Smooth muscle cell of the brain vasculature (primary cell): ENCODE measurements at places on chromosomes 1 and 21.

DNA sequence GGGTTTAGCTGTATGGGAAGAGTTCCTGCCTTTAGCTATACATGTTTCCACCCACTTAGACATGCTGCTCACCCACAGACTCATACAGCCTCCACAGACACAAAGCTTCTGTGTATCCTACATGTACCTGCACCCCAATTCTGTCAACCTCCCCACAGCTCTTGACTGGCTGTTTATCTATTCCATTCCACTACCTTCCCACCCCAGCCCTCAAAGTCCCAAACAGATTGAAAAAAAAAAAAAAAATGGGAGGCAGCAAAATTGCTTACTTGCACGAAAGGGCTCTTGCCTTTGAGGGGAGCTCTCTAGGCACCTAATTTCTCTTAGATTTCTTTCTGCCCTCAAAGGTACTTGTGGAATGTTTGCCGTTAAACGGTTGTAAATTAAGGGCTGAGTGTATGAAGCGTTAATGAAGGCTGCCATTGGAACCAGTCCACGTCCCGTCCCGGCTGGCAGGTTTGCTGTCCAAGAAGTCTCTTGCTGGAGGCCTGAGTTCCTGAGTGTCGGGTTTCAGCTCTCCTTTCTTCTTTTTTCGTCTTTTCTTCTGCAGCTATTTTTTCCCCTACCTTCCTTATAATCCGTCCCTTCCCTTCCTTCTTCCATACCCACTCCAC lies 43.6 kb downstream of the PBX1 start:
- DNase-seq, result no peak

DNA sequence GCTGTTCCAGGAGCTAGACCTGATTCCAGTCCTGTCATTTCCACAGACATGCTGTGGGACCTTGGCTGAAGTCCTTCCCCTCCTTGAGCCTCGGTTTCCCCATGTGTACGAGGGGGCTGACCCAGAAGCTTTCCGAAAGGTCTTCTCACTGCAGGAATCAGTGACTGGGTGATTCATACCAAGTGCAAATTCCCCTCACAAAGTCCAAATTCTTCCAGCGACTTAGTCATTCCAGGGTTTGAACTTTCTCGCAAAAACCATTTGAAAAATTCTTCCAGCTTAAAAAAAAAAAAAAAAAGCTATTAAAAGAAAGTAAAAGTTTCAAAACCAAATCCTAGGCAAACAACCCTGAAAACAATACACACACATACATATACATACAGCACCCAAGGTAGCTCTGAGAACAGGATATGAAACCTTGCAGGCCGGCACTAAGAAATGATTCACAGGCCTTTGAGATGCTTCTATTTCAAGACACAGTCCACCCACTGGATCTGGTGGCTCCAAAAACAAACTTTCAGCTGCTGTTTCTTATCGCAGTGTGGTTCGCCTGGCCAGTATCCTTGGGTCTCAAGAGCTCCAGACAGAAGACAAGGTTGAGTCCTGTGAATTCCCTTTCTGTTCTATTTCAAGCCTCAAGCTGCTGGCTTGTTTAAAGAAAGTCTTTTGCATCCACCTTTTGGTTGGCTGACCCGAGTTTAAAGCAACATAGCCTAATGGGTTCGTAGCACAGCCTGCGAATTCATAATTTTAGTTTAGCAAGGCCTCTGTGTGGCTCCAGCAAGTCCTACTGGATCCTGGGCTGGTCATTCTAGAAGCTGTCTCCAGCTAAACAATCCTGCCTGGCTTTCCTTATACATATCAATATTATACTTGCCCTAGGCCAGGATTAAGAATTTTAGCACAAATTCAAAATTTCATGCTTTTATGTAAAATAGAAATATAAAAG lies 18.0 kb upstream of the ID3 start:
- DNase-seq, result no peak

DNA sequence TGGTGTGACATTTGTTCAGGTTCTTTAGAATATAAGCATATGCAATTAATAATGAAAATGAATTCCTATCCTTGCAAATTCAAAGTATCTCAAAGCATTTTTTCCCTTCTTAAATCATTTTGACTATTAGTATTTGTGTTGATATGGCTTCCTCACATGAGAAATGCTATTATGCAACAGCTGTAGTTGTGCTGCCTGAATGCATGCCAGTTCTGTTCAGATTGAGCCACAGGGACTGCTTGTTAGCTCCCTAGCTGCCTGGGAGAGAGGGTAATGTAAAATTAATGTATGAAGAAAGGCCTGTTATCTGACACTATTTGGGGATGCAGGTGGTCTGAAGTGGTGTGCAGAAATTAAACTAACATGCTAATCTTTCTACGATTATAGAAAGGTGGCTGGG lies 45.5 kb downstream of the CACHD1 start:
- DNase-seq, result no peak

- DNase-seq, result no peak
These were observed 131.3 kb upstream of the C1orf21 start for GRCh38 chr1:184255560-184255959.

DNA sequence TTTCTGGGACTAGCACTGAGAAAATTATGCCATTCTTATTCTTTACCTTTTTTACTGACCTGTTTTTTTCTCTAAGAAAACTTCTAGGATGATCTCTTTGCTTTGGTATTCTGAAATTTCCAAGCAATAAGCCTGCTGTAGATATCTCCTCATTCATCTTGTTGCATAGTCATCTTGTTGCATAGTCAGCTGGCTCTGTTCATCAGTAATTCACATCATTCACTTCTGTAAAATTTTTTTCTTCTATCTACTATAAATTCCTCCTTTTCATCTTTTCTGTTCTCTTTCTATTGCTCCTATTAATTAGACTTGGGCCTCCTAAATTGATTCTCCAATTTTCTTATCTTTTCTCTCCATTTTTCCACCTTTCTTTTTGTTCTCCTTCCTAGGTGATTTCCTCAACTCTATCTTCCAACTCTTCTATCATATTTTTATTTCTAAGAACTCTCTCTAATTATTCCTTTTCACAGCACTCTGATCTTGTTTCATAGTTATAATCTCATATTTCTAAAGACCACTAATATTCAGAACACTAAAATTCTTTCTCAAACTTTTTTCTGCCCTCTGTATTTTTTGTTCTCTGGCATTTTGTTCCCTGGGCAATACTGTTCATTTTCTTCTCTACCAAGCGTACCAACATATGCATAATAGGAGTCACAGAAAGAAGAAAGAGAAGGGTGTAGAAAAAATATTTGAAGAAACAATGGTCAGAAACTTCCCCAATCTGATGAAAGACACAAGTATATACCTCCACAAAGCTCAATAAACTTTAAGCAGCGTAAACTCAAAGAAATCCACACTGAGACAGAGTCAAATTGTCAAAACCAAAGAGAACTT lies 17.7 kb downstream of the TUT4 start:
- DNase-seq, result no peak
